ENCODE measurements at places on chromosomes 5 and 9.

GRCh38 chr5:173792781-173793547 lies 95.2 kb upstream of the CPEB4 start:
- DNase-seq, result peak; percentile 26

DNA sequence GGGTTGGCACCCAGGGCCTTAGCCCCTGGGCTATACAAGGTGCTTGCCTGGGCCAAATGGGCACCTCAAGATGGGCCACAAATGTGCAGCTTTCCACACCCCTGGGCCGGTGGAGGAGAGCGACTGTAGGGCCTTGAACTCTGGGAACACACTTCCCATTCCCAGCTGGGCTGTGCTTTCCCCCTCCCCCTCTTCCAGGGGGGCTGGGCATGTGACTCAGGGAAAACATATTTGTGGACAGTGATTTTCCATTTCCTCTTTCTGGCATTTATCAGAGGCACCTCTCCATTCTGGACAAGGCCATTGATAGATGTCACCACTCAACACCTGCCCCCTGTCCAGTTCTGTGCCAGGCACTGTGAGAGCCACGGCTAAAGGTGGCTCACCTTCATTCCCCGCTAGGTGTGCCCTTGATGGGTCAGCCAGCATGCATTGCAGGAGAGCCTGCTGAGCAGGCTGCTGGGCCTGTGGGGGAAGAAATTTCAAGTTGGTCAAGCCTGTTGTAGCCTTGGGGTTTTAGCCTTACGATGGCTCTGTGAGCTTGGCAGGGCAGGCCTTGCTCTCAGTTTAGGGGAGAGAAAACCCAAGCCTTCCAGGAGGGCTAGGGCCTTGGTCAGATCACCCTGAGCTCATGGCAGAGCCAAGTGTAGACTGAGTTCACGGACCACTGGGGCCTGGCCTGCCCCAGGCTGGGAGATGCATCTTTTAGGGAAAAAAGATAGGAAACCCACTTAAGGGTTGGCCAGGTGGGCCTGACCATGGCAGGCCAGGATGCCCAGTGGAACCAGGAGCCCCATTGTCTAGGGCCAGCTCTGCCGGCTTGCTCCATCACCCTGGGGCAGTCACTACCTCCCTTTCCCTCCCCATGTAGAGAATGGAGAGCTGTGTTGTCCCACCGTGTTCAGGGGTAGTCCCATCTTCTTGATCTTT lies 113.9 kb downstream of the DAB2IP start:
- DNase-seq, result no peak

GRCh38 chr5:56003679-56004078 lies 8.9 kb upstream of the IL6ST start:
- no peak for DNase-seq

DNA sequence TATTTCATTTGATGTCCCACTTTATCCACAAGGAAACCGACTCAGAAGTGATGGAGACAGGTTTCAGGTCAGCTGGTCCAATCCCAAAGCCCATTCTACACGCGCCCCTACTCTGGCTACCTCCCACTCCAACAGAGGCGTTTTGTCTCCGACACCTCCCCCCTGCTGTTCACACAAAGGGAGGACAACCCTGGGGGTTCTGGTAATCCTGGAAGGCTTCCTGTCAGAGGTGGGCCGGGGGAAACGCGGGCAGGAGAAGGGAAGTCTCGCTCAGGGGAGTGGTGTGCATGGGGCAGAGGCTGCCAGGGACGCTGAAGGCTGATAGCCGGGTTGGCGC lies 39.7 kb upstream of the GABRP start:
- DNase-seq, result no peak

- DNase-seq, result no peak
These were observed 1.4 kb downstream of the PROP1 start for GRCh38 chr5:177994561-177995190.

GRCh38 chr5:22372376-22372775 lies 480.8 kb downstream of the CDH12 start:
- DNase-seq, result no peak

DNA sequence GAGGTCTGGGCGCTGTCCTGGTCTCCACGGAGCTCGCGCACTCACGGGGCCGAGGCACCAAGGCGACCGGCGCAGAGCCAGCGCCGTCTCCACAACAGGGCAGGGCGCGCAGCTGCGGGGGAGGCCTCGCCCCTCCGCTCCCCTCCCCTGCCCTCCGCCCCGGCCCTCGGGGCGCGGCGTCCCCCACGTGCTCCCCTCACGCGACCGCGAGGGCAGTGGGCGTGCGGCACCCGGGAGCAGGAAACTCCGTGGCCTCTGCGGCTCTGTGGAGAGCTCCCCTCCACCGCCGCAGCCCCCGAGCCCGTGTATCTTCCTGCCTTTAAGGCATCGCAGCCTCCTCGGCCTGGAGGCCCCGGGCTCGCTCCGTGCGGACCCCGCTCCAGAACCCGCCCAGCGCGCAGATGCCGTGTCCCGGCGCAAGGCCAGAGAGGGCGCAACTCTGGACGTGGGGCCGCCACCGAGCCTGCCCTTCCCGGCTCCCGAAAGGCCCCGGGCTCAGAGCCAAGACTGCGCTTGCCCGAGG lies 708 bp upstream of the TUBB4B start:
- DNase-seq, result peak; percentile 74

DNA sequence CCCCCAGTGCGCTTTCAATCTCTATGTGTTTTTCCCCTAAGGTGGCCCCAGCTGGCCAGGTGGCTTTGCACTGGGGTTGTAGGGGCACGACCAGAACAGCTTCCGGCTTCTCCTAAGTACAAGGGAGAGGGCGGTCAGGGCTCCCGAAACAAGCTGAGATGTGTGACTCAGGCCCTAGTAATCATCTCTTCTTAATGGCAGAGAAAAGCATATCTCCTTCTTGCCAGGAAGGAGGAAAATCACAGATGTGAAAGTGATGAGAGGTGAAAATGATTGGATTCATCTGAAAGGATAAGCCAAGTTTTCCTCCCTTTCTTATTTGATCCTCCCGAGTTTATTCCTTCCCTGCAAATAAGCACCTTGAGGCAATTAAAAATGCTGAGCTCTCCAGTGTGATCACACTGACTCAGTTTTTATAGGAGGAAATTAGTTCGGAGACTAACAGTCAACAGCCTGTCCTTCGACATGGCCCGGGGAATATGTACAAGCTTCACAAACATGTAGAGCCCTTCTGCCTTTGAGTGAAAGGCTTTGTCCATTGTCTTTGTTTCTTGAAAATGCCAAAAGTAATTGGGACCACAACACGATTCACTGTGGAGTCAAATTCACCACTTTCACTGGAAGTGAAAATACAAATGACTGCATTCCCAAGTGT lies 514.8 kb downstream of the PSAT1 start:
- DNase-seq, result no peak
